Activated CD4-positive, alpha-beta T cell treated with anti-CD3 and anti-CD28 coated beads for 24 hours (primary cell): ENCODE measurements at places on chromosomes 1 and 21.

DNA sequence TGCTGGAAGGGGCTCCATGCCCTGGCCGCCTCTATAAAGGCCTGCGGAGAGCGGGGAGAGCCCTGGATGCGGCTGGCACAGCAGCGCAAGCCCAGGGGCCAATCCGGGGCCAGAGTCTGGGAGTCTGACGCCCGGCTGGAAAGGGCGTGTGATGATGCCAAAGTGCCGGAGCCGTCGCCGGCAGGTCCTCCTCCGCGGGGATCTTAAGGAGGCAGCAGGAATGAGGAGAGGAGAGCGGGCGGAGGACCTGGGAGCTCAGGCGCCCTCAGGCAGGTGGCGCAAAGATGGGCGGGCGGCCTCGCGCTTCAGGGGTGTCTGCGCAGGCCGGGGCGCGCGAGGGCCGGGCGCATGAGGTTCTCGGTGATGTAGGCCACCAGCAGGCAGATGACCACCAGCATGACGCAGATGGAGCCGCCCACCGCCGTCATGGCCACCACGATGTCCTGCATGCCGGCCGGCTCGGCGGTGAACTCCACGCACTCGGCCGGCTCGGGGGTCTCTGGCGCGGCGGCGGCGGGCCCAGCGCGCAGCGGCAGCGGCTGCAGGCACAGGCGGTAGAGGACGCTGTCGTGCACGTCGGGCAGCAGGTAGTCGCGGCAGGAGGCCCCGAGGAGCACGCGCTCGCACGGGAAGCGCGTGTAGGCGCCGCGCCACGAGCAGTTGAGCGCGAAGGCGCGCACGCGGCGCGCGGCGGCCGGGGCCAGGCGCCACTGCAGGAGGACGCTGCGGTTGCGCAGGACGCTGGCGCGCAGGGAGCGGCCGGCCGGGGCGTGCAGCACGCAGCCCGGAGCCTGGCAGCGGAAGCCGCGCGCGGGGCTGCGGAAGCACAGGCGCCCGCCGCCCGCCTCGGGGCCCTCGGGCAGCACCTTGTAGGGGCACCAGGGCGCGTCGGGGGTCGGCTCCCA lies 653 bp downstream of the FNDC10 start:
- no peak for DNase-seq

DNA sequence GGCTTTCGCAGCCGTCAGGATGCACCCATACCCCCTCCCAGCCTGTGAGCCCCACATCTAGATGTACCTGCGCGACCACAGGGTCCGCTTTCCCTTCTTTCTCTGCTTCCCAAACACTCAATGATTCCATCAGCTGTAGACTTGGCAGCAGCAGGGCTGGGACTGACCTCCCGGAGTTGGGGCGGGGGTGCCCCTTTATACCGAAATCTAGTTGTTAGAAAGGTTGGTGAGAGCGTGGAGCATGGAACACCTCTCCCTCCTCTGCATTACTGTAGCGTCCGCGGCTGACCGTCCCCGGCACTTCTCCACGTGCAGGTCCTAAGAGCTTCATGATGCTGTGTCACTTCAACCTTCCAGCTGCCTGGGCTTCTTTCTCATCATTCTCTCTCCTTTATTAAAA lies 21.1 kb upstream of the ACTRT2 start:
- no peak for DNase-seq

DNA sequence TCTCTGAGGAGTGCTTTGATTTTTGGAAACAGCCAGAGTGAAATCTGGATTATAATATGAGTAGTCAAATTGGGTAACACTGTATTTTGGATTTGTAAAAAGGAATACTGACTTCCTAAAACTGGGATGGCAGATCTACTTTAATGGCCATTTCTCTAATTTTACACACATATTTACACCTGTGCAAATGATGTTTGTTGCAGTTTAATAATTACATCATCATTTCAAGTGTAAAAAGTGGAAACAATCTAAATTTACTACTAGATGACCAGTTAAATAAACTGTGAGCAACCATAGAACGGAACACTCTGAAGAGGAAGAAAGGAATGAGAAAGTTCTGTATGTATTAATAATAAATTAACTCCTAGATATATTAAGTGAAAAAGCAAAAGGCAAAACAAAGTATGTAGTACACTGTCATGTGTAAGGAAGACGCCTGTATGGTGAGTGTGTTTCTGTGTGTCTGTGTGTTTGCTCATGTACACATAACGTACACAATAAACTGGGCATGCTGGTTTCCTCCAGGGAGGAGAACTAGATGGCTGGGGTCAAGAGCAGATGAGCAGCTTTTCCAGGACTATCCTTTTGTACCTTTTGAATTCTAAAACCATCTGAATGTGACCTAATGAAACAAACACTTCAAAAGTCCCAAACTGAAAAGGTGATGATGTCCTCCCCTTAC lies 2.9 kb upstream of the RHEX start:
- DNase-seq: no peak

- DNase-seq: no peak
These were observed at the start of gene MINDY1 for GRCh38 chr1:151006327-151007052. Gene MINDY1, minus strand, starts transcription at chr1:151006902. Its CDS starts 4,285 bp downstream, at chr1:151002617.

- no peak for DNase-seq
These were observed 24.6 kb downstream of the KIRREL1 start for GRCh38 chr1:158017800-158018595.

- DNase-seq: no peak
These were observed 68.4 kb downstream of the CAMK2N1 start for GRCh38 chr1:20417581-20417980.

GRCh38 chr1:242199776-242200458 lies 201.0 kb upstream of the MAP1LC3C start:
- DNase-seq: no peak

DNA sequence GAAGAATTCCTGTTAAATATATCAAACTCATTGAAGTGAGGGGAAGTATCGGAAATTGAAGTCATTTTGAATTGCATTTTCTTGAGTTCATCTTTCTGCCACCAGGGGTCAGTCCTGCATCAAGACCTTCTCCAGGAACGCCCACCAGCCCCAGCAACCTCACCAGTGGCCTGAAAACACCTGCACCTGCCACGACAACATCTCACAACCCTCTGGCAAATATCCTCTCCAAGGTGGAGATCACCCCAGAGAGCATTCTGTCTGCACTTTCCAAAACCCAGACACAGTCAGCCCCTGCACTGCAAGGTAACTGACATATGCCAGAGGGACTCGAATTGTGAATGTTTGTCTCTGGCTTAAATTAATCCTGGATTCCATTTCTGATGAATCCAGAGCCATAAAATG lies 22.8 kb upstream of the TARS2 start:
- DNase-seq: peak; percentile 47

DNA sequence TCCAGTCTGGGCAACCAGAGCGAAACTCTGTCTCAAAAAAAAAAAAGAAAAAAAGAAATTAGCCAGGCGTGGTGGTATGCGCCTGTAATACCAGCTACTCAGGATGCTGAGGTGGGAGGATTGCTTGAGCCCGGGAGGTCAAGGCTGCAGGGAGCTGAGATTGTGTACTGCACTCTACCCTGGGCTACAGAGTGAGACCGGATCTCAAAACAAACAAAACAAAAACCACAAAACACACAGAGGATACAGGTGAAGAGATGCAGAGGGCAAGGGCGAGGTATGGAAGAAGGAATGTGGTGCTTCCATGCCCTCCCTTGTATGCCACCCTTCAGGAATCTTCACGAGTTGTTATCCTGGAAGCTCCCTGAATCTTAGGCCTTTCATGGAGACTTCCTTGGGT lies 68.5 kb downstream of the NDUFS5 start:
- no peak for DNase-seq

DNA sequence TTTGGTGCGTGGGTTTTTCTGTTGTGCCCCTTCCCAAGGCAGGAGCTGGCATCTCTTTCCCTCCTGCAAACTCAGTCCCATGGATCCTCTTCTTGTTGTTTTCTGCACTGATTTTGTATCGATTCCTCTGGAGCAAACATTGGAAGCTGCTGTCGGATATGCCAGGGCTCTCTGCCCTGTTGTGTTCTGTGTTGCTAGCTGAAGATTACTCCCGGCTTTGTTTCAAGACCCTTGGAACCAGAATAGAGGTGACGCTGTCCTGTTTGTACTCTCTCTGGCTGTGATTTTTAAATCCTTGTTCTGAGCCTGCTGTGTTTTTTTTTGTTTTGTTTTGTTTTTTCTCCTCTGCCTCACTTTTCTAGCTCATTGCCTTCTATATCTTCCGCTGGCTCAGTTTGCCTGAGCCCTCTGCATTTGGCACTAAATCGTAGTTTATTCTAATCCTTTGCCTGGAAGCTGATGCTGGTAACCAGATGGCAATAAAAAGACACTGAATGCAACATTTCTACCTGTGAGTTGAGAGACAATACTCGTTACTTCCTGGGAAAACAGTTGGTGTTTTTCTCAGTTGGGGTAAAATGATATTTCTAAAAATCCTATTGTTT lies 67.0 kb downstream of the BACH1 start:
- DNase-seq: no peak

- DNase-seq: no peak
These were observed 1.1 kb upstream of the ADAMTS1 start for GRCh38 chr21:26846036-26846931.

- DNase-seq: no peak
These were observed 280.3 kb downstream of the FAM72C start for GRCh38 chr1:143691400-143691891.

DNA sequence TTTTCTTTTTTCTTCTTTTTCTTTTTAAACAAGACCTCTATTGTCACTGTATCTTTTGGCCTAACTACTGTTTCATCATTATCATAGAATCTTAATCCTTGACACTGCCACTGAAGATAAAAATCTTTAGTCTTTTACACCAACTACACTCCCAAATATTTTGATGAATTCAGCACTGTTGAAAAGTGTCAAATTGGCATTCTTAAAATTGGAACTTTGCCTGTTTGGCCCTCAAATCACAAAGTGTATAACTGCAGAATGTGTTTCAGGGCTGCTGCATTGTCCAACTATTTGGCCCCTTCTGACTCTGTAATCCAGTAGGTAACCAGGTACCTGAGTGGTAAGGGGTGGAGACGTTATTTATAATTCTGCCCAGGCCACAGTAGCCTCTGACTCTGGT lies 34.3 kb downstream of the ACTN2 start:
- DNase-seq: no peak

GRCh38 chr1:223524930-223525451 lies 131.8 kb downstream of the CCDC185 start:
- no peak for DNase-seq

DNA sequence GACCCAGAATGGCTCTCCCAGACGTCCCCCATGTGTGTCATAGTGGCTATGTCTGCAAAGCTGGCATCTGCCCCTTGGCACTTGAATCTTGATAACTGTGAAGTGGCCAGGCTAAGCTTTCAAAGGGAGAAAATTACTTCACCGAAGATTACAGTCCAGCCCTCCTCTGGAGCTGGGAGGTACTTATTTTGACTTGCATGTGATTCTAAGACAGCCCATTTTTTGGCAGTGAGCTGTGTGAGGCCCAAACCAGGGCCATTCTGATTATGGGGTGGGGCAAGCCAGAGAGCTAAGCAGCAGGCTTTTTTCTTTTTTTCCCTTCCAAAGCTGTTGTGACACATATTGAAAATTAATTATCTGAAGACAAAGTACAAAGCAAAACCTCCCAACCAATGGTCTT lies 42.1 kb upstream of the C8B start:
- no peak for DNase-seq

GRCh38 chr1:71577451-71578131 lies 496.8 kb upstream of the ZRANB2 start:
- DNase-seq: no peak

DNA sequence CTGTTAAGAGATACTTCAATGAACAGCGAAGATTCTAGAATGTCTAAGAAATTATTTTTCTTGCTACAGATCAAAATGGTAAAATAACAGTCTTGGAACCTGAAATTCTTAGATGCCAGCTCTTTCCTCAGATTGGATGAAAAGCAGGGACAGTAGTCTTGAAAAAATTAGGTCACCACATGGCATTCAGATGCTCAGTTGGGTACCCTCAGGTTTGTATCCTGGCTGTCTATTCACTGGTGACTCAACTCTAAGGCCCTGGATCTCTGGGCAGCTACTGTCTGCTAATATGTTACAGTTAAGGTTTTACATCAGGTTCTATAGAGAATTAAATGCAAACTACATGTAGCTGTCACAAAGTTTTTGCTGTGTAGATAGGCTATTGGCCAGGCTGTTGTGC lies 528.9 kb upstream of the ADAMTS5 start:
- no peak for DNase-seq

GRCh38 chr1:91406773-91407389 lies 2.2 kb upstream of the HFM1 start:
- DNase-seq: no peak

DNA sequence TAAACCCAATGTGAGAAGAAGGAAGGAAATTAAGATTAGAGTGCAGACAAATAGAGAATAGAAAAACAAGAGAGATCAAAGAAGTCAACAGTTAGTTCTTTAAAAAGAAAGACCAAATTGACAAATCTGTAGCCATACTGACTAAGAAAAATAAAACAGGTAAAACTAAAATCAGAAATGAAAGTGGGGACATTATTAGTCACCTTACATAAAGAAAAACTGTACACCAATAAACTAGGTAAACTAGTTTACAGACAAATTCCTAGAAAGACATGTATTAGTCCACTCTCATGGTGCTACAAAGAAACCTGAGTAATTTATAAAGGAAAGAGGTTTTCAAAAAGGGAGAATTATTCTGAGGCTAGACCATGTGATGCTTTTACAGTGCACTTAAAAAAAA lies 22.3 kb downstream of the BLZF1 start:
- no peak for DNase-seq

- DNase-seq: no peak
These were observed 39.4 kb downstream of the IGFN1 start for GRCh38 chr1:201229771-201230635.

GRCh38 chr1:89932598-89933364 lies 62.1 kb upstream of the ZNF326 start:
- no peak for DNase-seq

DNA sequence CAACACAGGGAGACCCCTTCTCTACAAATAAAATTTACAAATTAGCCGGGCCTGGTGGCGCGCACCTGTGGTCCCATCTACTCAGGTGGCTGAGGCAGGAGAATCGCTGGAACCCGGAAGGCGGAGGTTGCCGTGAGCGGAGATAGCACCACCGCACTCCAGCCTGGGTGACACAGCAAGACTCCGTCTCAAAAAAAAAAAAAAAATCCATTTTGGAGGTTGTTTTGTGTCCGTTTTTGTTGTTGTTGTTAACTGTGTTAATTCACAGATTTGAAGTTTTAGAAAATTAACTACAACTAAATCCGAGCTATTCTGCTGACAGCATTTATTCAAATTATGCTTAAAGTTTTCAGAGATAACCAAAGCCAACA lies 618 bp downstream of the CLCC1 start:
- no peak for DNase-seq
